ENCODE measurements at places on chromosomes 12 and 14.

GRCh38 chr14:106309423-106309822 lies 783.0 kb downstream of the TMEM121 start:
- no peak for DNase-seq

- no peak for DNase-seq
Measured at GRCh38 chr12:18361433-18361832, 100.1 kb downstream of the PIK3C2G start.

DNA sequence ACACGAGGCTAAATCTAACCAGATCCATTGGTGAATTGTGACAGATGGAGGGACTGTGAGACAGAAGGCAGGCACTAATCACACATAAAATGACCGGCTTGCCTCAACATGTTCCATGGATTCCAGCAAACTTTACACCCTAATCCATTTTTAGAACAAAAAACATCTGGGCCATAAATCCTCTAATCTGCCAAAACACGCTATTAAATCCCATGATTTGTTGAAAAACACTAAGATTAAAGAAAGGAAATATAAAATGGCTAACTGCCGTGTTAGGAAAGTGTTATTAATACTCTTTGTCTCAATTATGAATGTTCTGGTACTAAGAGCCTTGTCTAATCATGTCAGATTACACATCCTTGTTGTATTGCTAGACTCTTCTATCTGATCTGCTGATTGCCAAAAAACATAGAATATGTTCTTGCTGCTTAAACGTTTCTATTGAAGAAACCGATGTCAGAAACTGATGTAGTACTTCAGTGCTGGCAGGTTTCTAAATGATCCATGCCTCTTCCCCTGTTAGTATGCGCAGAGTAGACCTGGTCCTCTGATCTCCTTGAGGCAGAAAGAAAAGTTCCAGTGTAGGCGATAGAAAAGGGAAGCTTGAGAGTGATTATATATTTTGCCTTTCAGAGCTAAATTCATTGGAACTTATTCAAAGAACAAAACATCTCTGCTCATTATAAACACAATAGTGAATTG lies 384.9 kb downstream of the SOX5 start:
- DNase-seq, result no peak

GRCh38 chr12:34392741-34393085 lies 370.4 kb downstream of the ALG10 start:
- peak; percentile 1 for DNase-seq

DNA sequence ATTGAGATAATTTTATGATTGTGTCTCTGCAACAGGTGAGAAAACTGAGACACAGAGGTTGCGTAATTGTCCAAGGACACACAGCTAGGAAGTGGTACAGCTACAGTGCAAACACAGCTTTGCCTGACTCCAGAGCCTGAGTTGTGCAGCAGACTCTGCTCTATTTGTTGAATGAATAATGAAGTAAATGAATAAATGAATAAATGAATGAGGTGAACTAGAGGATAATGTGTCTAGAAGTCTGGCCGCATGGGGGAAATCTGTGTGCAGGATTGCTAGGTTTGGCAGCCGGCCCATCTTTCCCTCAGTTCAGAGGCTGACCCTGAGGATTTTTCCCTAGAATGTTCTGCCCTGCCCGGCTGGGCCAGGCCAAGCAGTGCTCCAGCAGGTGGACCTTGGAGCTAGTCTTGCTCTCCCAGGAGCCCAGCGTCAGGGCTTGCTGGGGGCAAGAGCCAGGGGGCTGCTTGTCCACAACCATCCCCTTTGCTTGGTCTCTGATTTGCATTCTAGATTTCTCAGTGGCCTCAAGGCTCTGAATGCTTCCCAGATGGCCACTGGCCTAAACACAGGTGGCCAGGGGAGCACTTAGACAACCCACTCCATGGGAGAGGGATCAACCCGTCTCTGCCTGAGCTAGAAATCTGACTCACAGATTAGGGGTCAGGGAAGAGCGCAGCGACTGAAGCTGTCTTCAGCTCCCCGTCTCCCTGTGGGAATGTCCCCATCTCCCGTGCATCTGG lies 225.2 kb downstream of the C12orf75 start:
- DNase-seq, result no peak

GRCh38 chr12:120314220-120314619 lies 12.1 kb downstream of the SIRT4 start:
- no peak for DNase-seq

GRCh38 chr12:49948866-49949845 lies 1.4 kb upstream of the AQP2 start:
- DNase-seq, result no peak

DNA sequence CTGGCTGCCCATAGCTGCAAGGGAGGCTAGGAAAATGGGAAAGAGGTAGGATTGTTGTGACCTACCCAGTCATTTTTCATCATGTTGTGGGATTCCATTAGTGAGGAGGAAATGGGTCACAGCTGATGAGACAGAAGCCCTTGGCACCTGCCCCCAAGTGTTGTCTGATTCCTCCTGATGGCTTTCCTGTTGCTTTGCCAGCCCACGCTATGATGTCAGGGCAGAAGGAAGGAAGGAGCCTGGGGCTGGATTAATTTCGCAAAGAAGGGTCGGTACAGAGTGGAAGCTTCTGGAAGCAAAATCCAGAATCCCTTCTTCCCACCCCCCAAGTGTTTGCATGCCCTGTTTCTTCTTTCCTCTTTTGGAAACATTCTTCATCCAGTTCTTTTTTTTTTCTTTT lies 8.7 kb downstream of the OTUB2 start:
- DNase-seq, result no peak

DNA sequence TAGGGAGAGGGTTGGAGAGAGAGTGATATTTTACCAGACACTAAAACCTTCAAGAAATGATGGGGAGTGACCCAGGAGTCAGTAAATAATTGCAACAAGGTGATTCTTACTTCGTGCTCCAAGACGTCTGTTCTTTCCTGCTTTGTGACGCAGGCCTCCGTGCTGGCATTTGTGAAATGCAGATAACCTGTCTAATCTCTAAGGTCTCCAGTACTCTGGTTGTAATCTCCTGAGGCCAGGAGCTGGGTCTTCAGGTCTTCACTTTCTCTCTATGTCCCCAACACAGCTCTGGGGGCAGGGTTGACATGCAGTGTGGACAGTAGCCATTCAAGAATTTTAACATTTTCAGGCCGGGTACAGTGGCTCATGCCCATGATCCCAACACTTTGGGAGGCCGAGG lies 53.1 kb downstream of the CD9 start:
- DNase-seq, result no peak

- DNase-seq, result no peak
Measured at GRCh38 chr12:67705394-67706370, 57.1 kb downstream of the DYRK2 start.

DNA sequence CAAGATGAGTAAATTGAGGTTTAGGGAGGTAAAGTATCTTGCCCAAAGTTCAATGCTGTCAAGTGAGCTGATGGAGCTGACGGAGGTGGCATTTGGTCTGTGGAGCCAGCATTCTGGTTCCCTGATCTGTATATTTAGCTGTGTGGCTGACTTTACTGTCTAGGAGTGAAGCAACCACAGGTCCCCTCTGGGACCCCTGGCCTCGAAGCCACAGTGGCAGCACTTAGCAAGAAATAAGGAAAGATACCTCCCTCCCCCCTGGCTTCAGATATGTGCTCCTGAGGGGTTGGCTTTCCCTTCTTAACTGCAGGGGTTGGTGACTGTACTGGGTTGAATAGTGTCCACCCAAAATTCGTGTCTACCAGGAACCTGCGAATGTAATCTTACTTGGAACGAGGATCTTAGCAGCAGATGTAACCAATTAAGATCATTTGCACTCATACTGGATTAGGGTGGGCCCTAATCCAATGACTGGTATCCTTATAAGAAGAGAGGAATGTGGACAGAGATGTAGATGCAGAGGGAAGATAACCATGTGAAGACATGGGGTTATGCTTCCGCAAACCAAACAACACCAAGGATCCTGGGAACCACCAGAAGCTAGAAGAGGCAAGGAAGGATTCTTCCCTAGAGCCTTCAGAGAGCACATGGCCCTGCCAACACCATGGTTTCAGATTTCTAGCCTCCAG lies 2.0 kb upstream of the ACVR1B start:
- no peak for DNase-seq

- no peak for DNase-seq
Measured at GRCh38 chr14:72889366-72889765, 4.5 kb downstream of the DPF3 start.

DNA sequence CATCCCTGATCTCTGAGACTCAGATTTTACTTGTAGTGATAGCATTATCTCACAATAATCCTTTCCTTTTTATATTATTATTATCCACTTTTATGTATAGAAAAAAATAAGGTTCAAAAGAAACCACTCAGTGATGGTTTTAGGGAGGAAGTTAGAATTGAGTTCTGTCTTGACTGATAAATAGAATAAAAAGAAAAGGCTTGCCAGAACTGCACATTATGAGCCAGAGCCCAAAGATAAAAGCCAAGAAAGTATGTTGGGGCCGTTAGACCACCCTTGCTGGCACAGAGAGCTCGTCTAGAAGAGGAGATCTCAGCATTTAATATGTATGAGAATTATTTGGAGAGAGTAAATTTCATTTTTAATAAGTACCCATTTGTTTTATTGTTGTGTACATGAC lies 103.2 kb downstream of the TSPAN8 start:
- no peak for DNase-seq

DNA sequence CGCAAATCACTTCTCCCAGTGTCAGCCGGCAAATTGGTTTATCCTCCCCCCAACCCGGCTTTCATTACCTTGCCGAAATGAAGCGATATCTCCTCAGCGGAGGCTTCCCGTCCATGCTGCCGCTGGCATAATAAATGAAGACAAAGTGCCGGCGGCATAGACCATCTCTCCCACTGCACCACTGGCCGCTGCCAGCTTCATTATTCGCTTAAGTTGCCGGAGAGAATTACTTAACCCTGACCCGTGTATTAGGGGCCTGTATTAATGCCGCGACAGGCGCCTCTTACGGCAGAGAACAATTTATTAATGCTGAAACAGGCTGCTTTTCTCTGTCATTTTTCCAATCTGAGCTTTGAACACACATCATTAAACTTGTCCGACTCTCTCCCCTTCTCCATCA lies 17.5 kb upstream of the GPATCH2L start:
- DNase-seq, result no peak

Data from effector CD4-positive, alpha-beta T cell (primary cell).